ENCODE measurements at places on chromosomes 11 and 22. TPM values are rescaled to one million over a fixed set of nuclear protein-coding genes. Genes with fewer than 3 reads are reported as not detected.
A peak's percentile ranks its signal among the peaks of the same experiment; 100 is the strongest.

The MUC2 gene
- 0.03 TPM for total RNA-seq

DNA sequence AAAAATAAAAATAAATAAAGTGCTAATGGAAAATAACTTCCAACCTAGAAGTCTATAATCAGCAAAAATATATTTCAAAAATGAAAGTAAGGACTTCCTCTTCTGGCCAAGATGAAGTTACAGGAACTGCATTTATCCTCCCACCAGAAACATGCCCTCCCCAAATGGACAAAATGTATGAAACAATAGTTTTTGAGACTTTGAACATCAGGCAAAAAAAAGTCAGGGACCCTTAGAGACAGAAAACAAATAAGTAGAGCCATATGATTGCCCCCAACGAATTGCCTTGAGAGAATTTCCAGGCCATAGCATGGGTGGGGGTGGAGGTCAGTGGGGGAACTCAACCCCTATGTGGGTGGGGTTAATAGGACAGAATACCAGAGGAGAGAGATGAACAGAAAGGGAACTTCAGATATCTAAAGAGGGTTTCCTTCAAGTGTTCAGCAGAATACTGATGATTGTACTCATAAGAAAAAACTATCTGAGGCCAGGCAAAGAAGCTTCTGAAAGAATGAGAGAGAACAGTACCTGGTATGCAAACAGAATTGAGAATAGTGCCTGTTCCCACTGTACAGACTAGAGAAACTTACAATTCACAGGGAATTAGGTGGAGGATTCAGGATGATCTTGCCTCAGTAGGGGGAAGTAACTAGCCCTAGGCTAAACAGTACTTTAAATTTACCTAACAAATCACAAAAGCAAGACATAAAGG is 26.6 kb upstream of the IL10RA start:
- no peak for DNase-seq

GRCh38 chr22:20611418-20611817 is 104.0 kb downstream of the MED15 start:
- DNase-seq = no peak

GRCh38 chr11:46369458-46370152 is 11.9 kb upstream of the MDK start:
- peak; percentile 76 for DNase-seq

DNA sequence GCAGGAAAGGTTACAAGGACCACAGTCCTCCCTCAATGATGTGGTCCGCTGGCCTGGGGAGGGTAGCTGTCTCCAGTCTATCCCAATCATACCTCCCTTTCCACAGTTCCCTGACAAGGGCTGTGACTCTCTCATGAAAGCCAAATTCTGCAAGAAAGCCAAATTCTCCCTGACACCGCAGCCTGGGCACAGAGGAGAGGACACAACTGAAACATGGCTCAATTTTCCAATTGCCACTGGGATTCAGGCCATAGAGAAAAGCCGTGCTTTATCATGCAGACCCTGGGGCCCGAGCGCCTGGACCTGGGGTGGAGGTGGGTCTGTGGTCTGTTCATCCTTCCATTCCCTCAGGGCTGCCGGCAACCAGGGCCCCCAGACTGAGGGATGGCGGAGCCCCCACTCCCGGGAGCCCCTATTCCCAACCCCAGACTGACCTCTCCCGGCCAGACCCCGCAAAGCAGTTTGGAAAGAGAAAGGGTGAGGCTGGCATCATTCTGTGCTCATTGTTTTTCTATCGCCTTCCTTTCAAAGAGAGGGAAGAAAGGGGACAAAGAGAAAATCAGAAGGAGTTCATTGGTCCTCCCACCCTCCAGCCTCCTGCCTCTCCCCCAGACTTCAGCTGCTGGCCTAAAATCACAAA is 239.5 kb downstream of the BUD13 start:
- no peak for DNase-seq
